ENCODE measurements at places on chromosomes 16 and 17. TPM values are rescaled to one million over a fixed set of nuclear protein-coding genes. Genes with fewer than 3 reads are reported as not detected.

The PPM1E gene
- 0.02 TPM for total RNA-seq

The KRT15 gene
- 37.1 TPM for total RNA-seq

The CLEC18B gene
- 2.1 TPM for total RNA-seq

The CTRL gene
- 3.4 TPM for total RNA-seq

The PRAC1 gene
- total RNA-seq = not detected

The TSNAXIP1 gene
- total RNA-seq = 1.2 TPM

The SLFN5 gene
- total RNA-seq = 23.7 TPM

- DNase-seq = peak; percentile 57
These were observed at the start of gene CMTM4 for GRCh38 chr16:66696669-66697630. TSS of gene CMTM4 (minus strand) at chr16:66696743. CDS start at chr16:66696525, 218 bp downstream.

GRCh38 chr16:84446596-84447392 lies 57.7 kb downstream of the MEAK7 start:
- no peak for DNase-seq

DNA sequence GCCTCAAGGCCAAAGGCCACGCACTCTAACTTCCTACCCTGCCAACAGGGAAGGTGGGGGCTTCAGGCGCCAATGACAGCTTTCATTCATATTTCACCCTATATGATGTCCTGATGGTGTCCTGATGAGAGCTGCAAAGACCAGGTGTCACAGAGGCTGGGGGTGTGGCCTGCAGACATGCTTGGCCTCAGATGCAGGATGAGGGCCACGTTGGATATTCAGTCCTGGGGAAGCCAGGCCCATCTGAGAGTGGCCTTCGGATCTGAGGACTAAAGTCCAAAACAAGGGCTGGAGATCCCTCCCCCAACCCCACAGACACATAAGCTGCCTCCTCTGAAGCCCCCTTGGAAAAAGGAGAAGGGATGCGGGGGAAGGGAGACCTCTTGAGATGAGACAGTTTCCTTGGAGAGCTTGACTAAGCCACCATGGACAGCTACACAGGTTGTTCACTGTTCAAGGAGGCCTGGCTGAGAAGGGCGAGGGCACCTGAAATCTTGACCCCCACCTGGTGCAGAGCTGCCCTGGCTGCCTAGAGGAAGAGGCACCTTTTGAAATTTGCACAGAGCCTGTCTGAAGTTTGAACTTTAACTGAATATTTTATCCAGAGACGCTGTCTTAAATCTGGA lies 24.3 kb upstream of the GSG1L start:
- no peak for DNase-seq

GRCh38 chr17:43924558-43924957 lies 17.2 kb upstream of the MPP2 start:
- DNase-seq = no peak

- no peak for DNase-seq
These were observed 24.7 kb downstream of the SSH2 start for GRCh38 chr17:29905086-29905878.

DNA sequence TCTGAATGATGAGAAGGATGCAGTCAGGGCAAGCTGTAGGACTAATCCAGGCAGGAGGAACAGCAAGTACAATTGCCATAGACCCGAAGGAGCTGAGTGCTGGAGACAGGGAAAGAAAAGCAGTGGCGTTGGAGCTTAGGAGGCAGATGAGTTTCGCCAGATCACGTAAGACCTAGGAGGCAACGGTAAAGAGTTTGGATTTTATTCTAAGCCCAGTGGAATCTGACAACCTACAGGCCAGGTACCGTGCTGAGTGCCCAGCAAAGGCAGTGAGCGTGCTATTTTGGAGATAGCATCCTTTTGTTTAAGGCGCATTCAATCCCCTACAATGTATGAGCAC lies 1.2 kb downstream of the USP43 start:
- no peak for DNase-seq

GRCh38 chr17:33016920-33017319 lies 25.3 kb downstream of the SPACA3 start:
- no peak for DNase-seq
